Stimulated activated CD8-positive, alpha-beta memory T cell treated with anti-CD3 and anti-CD28 coated beads, Interleukin-4, amount 100 ng/mL, for 1 hour (primary cell): ENCODE measurements at places on chromosomes 13 and 19.

DNA sequence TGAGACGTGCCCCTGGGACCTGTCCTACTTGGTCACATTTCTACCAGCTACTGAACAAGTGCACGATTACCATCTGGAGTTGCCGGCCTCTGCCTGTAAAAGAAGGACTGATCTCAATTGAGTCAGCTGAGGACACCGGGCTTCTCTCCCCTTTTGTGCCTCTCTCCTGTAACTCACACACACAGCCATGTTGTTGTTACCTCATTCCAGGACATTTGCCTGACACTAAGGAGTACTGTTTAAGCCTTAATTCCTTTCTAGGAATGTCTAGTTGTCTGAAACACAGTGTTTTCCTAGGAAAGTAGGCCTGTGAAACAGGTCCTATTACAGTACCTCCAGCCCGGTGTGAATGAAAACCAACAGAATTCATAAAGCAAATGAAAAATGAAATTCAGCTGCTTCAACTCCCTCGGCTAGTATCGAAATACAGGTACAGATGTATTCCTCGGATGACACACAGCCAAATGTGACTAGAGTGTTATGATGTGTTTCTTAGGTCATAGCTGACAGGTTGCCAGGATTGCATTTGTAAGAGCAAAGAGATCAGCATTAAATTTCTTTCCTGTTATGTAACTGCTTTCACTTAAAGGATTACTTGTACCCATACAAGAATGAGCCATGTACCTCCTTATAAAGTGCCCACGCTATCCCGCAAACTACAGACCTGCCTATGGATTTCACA, 152.0 kb upstream of the IRS2 start:
- DNase-seq, result no peak

DNA sequence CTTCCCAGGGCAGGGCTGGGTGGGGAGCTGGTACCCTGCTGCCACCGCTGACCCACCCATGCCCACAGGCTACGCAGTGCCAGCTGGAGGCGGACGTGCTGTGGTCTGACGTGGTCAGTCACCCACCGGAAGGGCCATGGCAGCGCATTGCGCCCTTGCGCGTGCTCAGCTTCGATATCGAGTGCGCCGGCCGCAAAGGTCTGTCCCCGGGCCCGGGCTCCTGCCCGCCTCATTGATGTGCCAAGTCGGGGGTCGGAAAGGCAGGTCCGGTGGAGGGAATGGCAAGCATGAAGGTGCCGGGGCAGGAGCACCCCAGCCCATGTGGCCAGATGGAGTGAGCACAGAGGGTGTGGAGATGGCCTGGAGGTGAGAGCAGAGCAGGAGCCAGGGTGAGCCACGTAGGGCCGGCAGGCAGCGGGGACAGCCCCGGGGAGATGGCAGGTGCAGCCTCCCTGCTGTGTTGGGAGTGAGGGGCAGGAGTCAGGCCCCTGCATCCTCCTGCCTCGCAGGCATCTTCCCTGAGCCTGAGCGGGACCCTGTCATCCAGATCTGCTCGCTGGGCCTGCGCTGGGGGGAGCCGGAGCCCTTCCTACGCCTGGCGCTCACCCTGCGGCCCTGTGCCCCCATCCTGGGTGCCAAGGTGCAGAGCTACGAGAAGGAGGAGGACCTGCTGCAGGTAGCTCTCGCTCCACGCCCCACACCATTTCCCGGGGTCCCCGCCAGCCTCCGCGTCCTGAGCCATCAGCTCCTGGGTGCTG, 16.0 kb upstream of the SPIB start:
- DNase-seq, result no peak

DNA sequence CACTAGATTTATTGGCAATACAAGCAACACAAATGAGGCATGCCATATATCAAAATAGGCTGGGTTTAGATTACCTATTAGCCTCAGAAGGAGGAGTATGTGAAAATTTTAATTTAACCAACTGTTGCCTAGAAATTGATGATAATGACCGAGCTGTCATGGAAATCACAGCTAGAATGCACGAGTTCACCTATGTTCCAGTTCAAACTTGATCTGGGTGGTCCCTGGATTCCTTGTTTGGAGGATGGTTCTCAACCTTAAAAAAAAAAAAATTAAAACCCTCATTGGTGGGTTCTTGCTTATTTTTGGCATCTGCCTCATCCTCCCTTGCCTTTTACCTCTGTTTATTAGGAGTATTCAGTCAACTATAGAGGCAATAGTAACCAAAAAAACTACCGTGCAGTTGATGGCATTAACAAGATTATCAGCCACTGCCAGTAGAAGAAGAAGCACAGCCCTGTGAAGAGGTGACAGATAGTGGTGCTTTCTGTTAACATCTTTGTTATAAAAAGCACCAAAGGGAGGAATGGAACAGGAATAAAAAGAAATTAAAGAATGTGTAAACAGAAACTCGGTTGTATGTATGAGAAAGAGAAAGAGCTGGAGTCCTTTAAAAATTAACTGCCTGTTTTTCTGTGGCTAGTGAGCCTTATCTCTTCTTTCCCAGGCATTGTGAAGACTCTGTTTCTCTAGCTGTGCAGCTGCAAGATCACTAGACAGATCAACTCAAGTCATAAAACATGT, 106.4 kb downstream of the ZNF429 start:
- no peak for DNase-seq

- DNase-seq, result no peak
These were observed 28.7 kb downstream of the COMP start for GRCh38 chr19:18762125-18763023.

DNA sequence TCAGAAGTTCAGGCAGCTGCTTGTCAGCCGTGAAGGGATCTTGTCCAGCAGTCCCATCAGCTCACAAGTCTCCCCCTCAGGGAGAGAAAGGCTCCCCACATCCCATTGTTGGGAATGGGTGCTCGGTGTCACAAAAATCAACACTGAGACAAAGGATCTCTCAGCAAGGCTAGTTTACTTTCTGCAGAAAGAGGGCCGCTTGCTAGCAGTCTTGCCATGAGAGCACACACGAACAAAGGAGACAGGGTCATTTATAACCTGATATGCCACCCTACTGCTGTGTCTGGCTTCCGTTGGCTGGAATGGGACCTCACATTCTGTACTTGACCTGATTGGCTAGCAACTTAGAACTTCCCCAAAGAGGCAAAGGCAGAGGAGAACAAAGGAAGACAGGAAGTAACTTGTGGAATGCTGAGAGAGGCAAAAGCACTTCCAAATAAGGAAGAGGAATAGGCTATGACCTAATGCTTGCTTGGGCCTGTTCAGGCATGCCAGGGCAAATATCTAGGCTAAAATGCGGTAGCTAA, 8.7 kb upstream of the IGFL3 start:
- no peak for DNase-seq

DNA sequence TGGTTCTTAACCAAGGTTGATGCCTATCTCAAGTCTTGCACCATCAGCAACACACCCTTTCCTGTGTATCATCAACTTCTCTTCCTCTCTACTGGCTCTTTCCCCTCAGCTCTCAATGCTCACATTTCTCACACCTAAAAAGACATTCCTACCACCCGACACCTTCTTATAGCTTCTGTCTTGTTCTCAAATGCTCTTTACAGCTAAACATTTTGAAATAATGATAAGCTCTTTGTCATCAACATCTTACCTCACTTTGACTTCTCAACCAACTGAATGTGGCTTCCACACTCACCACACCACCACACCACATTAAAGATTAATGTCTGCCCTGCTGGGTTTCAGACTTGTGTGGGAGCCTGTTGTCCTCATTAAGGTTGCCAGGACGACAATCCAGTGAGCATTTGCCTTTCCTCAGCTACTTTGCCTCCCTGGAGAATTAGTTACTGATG, 67.8 kb downstream of the RXFP2 start:
- no peak for DNase-seq

DNA sequence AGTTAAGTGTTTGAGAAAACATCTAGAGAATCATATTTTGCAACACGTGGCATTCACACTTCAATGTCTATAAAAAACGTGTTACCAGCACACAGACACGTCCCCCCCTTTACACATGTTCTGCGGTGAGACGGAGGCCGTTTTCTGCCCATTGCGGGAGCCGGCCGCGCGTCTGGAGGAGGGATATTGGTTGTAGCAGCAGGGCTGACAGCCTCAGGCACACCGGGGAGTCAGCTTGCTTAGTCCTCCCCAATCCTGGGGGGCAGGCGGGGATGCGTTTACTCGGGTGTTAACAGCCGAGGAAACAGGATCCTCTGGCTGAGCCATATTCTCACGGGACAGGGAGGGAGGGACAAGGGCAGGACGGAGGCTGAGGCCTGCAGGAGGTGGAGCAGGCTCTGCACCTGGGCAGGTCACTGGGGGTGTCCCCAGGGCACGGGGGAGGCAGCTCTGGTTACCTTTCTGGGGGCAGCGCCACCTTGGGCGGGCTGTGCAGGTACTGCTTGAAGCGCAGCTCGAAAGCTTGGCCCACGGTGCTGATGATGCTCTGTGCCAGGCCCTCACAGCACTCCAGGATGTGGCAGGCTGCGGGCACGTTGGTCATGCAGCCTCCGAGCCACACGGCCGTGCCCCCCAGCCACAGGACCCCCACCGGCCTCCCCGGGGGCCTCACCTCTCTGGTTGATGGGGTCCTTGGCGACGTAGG, 25.0 kb downstream of the SHC2 start:
- DNase-seq, result no peak

DNA sequence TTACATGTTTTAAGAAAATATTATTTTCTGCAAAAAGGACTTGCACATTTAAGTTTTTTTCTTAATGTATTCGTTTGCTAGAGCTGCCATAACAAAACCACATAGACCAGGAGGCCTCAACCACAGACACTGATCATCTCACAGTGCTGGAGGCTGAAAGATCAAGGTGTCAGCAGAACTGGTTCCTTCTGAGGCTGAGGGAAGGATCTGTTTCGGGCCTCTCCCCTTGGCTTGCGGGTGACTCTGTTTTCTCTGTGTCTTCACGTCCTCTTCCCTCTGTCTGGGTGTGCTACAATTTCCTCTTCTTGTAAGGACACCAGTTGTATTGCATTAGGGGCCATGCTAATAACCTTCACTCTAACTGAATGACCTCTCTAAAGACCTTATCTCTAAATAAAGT, 364.2 kb downstream of the IRS2 start:
- DNase-seq, result no peak

GRCh38 chr19:28687296-28687695, 525.7 kb downstream of the UQCRFS1 start:
- DNase-seq, result no peak

- no peak for DNase-seq
These were observed 960 bp downstream of the PPFIA3 start for GRCh38 chr19:49120325-49120683.

GRCh38 chr13:22162889-22163288, 492.0 kb downstream of the FGF9 start:
- DNase-seq, result no peak

DNA sequence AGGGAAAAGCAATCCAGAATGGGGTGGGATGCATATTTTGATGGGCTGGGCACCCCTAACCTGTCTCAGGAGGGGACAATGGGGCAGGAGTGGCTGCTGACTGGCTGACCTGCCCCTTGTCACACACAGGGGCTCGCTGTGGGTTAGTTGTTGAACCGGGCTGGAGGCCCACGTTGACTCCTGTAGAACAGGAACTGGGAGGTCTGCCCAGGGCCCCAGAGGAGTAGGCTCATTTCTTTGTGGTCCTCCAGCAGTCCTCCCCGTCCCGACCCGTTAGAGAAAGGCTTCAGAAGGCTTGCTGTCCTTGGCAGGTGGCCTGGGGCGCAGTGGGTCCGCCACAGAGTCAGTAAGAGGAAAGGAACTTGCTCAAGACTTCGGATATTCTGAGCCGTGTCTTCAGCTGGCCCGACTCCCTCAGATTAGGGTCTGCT, 70.1 kb downstream of the COL4A1 start:
- no peak for DNase-seq

DNA sequence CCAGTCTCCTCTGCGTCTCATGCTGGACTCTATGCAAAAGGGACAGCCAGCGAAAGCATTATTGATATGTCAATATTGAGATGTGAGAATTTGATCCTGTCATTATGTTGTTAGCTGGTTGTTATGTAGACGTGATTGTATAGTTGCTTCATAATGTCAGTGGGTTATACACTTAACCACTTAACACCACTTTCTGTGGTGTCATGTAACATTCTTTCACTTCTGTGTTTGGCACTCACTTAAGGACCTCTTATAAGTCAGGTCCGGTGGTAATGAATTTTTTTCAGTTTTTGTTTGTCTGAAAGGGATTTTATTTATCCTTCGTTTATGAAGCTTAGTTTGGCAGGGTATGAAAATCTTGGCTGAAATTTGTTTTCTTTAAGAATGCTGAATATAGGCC, 7.1 kb upstream of the SIGLEC7 start:
- no peak for DNase-seq

GRCh38 chr19:2170219-2170618, 6.5 kb downstream of the DOT1L start:
- no peak for DNase-seq

- no peak for DNase-seq
These were observed 94.5 kb downstream of the ARHGEF7 start for GRCh38 chr13:111209613-111210012.

DNA sequence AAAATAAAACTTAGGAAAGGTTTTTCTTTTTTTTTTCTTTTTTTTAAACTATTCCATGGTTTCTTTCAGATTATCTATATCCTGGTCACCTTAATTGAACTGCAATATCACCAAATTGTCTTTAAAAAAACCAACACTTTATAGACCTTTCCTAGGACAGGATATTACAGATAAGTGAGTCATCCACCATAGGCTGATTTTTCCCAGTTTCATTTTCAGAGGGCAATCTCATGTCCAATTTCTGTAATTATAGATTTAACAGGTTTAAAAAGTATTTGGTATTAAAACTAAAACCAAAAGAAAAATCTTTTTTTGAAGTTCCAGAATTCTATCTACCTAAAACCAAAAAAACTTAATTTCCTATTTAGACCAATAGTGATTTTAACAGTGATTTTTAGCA, 13.2 kb downstream of the SPART start:
- no peak for DNase-seq

GRCh38 chr19:48813123-48813913, 2.5 kb upstream of the BCAT2 start:
- DNase-seq, result no peak

DNA sequence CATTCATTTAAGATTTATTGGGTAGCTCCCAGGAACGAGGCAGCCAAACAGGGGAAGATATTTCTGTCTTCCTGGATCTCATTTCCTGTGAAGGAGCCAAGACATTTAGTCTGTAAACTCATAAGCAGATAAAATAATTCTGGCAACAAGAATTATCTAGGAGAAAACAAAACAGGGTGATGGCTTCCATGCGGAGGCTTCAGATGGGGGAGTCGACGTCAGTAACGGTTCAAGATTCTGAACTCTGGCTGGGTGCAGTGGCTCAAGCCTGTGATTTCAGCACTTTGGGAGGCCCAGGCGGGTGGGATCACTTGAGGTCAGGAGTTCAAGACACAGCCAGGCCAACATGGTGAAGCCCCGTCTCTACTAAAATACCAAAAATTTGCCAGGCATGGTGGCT, 1.3 kb downstream of the GNA15 start:
- DNase-seq, result no peak

- DNase-seq, result no peak
These were observed 591 bp downstream of the DEDD2 start for GRCh38 chr19:42216653-42217519.

- DNase-seq, result no peak
These were observed 120.6 kb downstream of the IRS2 start for GRCh38 chr13:109665781-109666249.

DNA sequence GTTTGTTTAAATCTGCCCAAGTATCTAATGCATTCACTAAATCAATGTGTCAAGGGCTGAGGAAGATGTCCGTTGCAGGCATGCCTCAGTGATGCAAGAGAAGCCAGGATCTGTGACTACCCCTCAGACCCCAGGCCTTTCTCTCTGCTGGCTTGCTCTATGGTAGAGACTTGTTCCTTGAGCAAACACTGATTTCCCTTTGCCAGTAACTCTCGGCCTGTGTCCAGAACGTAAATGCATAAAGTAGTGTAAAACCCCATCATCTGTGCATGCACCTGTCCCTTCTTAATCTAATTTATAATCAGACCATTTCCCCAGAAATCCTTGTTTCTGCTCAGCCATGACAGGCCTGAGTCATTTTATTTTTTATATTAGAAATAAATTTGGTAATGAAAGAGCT, 28.7 kb upstream of the FRY start:
- DNase-seq, result no peak
